Activated CD8-positive, alpha-beta memory T cell treated with anti-CD3 and anti-CD28 coated beads, Interleukin-2, amount 10 ng/mL, durations not matched to agents 7 days and 5 days (primary cell): ENCODE measurements at places on chromosomes 7 and 10. TPM values are rescaled to one million over a fixed set of nuclear protein-coding genes. Genes with fewer than 3 reads are reported as not detected.

DNA sequence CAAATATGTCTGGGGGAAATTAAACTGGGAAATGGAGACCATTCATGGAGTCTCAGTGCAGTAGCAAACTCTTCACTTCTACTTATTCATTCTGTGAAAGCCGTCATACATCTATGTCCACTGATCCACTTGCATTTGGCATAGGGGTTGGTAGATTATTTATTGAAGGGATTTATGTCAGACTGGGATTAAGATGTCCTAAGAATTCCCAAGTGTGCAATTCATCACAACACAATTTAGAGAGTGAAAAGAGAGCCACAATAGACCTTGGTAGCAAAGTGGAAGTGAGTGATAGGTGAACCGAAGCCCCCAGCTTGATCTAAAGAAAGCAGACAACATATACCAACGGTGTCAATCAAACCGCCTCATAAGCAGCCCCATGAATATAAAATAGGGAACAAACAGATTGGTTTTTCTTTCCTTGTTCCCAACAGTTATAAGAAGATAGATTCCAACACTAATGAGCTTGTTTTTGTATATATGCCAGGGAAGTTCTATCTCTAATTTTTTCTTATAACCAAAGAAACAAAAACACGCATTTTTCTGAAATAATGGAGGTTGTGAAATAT lies 234.3 kb downstream of the CACNA2D1 start:
- no peak overlapping the region for H3K27ac ChIP-seq
- no peaks in the 10 kb centered on the region for H3K36me3 ChIP-seq
- H3K27me3 ChIP-seq, result no peaks in the 10 kb centered on the region
- no peaks in the 10 kb centered on the region for H3K4me1 ChIP-seq
- no peak for DNase-seq

DNA sequence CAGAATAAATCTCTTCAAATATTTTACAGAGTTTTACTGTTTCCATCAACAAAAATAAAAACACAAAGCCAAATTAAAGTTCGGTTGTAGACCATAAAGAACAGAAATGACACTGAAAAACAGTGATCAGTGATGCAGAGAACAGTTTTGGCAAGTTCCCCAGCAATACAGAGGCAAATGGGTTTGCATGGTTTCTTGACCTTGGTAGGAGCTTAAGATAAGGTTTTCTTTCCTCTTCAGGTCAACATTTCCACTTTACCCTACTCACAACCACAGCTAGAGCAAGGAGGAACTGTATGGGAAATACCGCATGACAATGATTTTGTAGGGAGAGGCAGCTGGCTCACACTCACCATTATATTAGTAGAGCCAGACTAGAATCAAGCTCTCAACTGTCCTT lies 199.5 kb downstream of the SH2D4B start:
- DNase-seq, result no peak
- no peaks in the 10 kb centered on the region for H3K4me1 ChIP-seq
- no peak overlapping the region for H3K4me3 ChIP-seq
- no peak overlapping the region for H3K27ac ChIP-seq
- H3K27me3 ChIP-seq, result no peaks in the 10 kb centered on the region
- H3K36me3 ChIP-seq, result no peaks in the 10 kb centered on the region

GRCh38 chr10:31962826-31963588 lies 34.4 kb upstream of the ARHGAP12 start:
- H3K27me3 ChIP-seq, result no peaks in the 10 kb centered on the region
- no peak for DNase-seq
- H3K4me3 ChIP-seq, result no peak overlapping the region

LIPJ gene
- total RNA-seq, result not detected

- H3K4me3 ChIP-seq, result no peak overlapping the region
- no peak overlapping the region for H3K27ac ChIP-seq
- no peaks in the 10 kb centered on the region for H3K27me3 ChIP-seq
- H3K36me3 ChIP-seq, result no peaks in the 10 kb centered on the region
Measured at GRCh38 chr10:118737603-118738302, 17.0 kb downstream of the CACUL1 start.
